Stimulated activated CD8-positive, alpha-beta memory T cell treated with anti-CD3 and anti-CD28 coated beads, Interleukin-4, amount 100 ng/mL, for 1 hour (primary cell): ENCODE measurements at places on chromosomes 3 and 15.

- DNase-seq, result no peak
These were observed 57.1 kb downstream of the ADAMTS17 start for GRCh38 chr15:100284701-100285100.

- no peak for DNase-seq
These were observed 57.5 kb downstream of the HMCES start for GRCh38 chr3:129336093-129336706.

- no peak for DNase-seq
These were observed 94.6 kb downstream of the ZPLD1 start for GRCh38 chr3:102529452-102529851.

- no peak for DNase-seq
These were observed 8.2 kb downstream of the HYAL2 start for GRCh38 chr3:50314342-50314741.

- no peak for DNase-seq
These were observed 180.2 kb downstream of the SLCO3A1 start for GRCh38 chr15:92033723-92034122.

DNA sequence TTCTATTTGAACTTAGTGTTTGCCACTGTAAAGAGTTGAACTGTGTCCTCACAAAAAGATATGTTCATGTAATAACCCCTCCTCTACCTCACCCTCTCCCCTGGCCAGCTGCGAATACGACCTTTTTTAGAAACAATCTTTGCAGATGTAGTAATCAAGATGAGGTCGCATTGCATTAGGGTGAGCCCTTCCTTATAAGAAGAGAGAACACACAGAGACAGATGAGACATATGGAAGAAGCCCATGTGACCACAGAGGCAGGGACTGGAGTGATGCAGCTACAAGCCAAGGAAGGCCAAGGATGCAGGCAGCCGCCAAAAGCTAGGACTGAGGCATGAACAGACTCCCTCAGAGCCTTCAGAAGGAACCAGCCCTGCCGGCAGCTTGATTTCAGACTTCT is 27.6 kb downstream of the GPR176 start:
- DNase-seq, result no peak

GRCh38 chr15:48221885-48222284 is 15.8 kb downstream of the SLC12A1 start:
- no peak for DNase-seq

- DNase-seq, result no peak
These were observed 49.9 kb downstream of the FNDC3B start for GRCh38 chr3:172089250-172089649.

DNA sequence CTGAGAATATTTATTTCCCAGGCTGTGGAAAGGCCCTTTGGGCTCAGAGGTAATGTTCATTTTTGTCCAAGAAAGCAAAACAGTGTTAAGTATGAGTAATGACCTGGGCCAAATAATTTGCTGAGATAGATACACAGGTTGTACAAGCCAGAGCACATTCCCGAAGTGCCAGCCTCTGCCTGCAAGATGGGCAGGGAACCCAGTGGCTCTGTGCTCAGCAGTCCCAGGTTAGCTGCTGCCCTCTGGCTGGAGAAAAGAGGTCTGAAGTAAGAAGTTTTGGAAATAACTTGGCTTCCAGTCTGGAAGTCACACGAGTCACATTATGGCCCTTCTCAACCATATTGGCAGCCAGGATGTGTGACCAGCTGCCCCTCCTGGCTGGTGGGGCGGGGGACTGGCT is 20.2 kb downstream of the MYZAP start:
- no peak for DNase-seq

- DNase-seq, result no peak
These were observed 139.9 kb downstream of the SRGAP3 start for GRCh38 chr3:9109568-9109914.

DNA sequence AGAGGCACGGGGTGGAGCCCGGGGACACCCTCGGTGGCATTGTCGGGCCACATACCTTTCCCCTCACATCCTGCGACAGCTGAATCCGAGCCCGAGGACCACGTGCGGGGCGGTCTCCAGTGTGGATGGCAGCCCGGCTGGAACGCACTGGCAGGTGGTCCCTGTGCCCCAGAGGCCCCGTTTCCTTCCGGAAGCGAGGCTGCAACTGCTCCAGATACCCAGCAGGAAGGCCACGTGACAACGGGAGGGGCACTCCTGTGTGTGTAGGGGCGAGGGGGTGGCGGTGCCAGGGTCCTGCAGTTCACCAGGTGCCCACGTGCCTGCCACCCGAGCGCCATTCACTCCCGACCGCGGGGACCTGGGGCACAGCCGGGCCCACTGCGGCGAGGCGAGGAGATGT is 44.1 kb downstream of the APH1B start:
- DNase-seq, result no peak

DNA sequence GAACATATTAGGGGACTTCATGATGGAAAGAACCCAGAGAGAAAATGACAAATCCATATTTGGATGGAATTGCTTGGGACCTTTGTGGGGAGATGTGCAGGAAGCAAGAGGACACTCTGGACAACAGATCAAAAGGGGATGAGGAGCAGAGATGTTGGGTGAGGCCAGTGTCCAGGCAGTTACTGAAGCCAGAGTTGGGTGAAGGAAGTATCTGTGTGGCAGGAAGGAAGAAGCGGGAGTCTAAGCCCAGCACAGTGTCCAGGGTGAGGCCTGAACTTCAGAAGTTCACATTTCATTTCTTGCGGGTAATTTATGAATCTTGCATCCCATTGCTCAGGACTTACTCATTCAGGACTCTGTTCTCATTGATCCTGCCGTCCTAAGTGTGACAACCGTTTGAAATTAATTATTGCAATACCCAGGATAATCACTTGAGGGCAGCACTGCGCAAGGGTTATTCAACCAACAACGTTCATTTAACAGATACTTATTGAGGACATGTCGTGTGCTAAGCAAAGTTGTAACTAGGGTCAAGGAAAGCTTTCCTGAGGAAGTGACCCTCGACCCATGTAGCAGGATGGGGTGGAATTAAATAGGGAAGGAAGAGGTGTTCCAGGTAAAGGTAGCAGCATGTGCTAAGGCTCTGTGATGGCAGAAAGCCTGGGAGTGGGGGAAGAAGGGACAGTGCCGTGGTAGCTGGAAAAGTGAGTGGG is 61.3 kb upstream of the CMTM8 start:
- DNase-seq, result peak; percentile 23
